ENCODE measurements at places on chromosomes 7 and 10. TPM values are rescaled to one million over a fixed set of nuclear protein-coding genes. Genes with fewer than 3 reads are reported as not detected.

Gene AGR3
- total RNA-seq: not detected

Gene PRKAR2B
- total RNA-seq: 1.0 TPM

Gene CDK1
- 104 TPM for total RNA-seq

Gene VAX1
- total RNA-seq: not detected

Gene KEL
- total RNA-seq: not detected

Gene TFPI2
- not detected for total RNA-seq

Gene SLC35B4
- 23.3 TPM for total RNA-seq

Gene MKX
- total RNA-seq: not detected

Gene ICA1
- 2.3 TPM for total RNA-seq

Gene FAM25A
- not detected for total RNA-seq

Gene VTI1A
- 39.4 TPM for total RNA-seq

Gene KCNH2
- 0.49 TPM for total RNA-seq

Gene PKD1L1
- 0.07 TPM for total RNA-seq

Gene EBF3
- not detected for total RNA-seq

Gene BAMBI
- 0.81 TPM for total RNA-seq
